PC-3 (cell line): ENCODE measurements at places on chromosomes 2 and 18. TPM values are rescaled to one million over a fixed set of nuclear protein-coding genes. Genes with fewer than 3 reads are reported as not detected.
A peak's percentile ranks its signal among the peaks of the same experiment; 100 is the strongest.

- no peaks in the 10 kb centered on the region for H3K36me3 ChIP-seq
- no peaks in the 10 kb centered on the region for H3K4me1 ChIP-seq
- H3K4me3 ChIP-seq: no peak overlapping the region
- no peak overlapping the region for H3K27ac ChIP-seq
Measured at GRCh38 chr2:145197944-145198343, 678.0 kb upstream of the ZEB2 start.

DNA sequence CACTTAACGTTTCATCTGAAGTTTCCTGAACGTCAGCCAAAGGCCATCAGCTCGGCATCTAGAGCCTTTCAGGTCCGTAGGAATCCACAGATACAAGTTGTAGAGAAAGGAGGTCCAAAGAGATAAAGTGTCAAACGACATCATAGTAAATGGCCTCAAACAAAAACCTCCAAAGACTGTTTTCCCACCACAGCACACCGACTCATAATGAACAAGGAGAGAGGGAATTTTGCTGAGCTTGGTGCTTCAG, 150.3 kb downstream of the PXDN start:
- H3K4me1 ChIP-seq: peaks cover 49% of the 10 kb centered on the region
- peak overlapping the region; percentile 89 for H3K27ac ChIP-seq
- no peaks in the 10 kb centered on the region for H3K27me3 ChIP-seq
- DNase-seq: no peak
- no peaks in the 10 kb centered on the region for H3K36me3 ChIP-seq
- H3K4me3 ChIP-seq: no peak overlapping the region

GRCh38 chr2:235238537-235238936, 255.3 kb upstream of the AGAP1 start:
- H3K4me1 ChIP-seq: peaks cover 9% of the 10 kb centered on the region; the same call in 1 of the 2 replicates
- no peaks in the 10 kb centered on the region for H3K27me3 ChIP-seq
- H3K36me3 ChIP-seq: no peaks in the 10 kb centered on the region
- H3K27ac ChIP-seq: no peak overlapping the region
- peak; percentile 10 for DNase-seq

DNA sequence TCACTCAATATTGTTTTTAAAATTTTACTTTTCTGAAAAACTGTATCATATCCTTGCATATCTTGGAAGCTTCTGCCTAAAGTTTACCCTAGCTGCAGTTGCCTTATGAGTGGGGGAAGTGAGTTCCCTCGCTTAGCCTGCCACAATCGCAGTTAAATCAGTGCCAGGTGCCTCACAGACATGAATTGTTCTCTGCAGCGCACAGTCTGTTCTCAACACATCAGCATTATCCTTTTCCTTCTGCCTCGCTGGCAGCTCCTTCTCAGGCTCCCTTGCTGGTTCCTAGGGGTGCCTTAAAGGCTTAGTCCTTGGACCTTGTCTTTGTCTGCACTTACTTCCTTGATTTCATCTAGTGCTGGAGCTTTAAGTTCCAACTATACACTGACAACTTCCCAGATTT, 132.8 kb downstream of the TTC27 start:
- no peak overlapping the region for H3K27ac ChIP-seq
- H3K4me1 ChIP-seq: no peaks in the 10 kb centered on the region
- DNase-seq: no peak
- H3K36me3 ChIP-seq: peaks cover 10% of the 10 kb centered on the region
- no peak overlapping the region for H3K4me3 ChIP-seq

GRCh38 chr2:27907547-27907946, 17.0 kb downstream of the BABAM2 start:
- no peak overlapping the region for H3K4me3 ChIP-seq
- H3K36me3 ChIP-seq: no peaks in the 10 kb centered on the region
- peak; percentile 29 for DNase-seq
- H3K4me1 ChIP-seq: no peaks in the 10 kb centered on the region

DNA sequence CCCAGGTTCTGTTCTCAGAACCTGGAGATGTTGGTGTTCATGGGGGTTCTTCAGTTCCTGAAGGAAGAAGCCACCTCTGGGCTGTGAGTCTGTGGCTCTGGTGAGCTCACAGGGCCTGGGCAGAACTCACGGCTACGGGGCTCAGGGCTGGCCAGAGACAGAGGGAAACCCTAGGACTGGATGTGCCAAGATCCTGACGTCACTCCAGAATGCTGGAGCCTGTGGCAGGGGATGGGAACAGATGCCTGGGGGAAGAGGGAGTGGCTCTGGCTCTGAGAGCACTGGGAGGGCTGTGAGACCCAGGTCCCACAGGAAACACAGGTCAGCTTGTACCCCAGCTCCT, at the start of gene OTOF:
OTOF (minus strand) TSS at position 214 of the 343 bp plus-strand sequence.
- no peaks in the 10 kb centered on the region for H3K4me1 ChIP-seq
- no peak within 1 kb of the TSS for H3K27ac ChIP-seq
- no peaks in the 10 kb centered on the region for H3K36me3 ChIP-seq
- H3K4me3 ChIP-seq: no peak within 1 kb of the TSS

GRCh38 chr2:136384531-136385303, 266.8 kb upstream of the CXCR4 start:
- no peak overlapping the region for H3K27ac ChIP-seq
- H3K27me3 ChIP-seq: peaks cover 16% of the 10 kb centered on the region; the same call in 1 of the 2 replicates
- no peak overlapping the region for H3K4me3 ChIP-seq

DNA sequence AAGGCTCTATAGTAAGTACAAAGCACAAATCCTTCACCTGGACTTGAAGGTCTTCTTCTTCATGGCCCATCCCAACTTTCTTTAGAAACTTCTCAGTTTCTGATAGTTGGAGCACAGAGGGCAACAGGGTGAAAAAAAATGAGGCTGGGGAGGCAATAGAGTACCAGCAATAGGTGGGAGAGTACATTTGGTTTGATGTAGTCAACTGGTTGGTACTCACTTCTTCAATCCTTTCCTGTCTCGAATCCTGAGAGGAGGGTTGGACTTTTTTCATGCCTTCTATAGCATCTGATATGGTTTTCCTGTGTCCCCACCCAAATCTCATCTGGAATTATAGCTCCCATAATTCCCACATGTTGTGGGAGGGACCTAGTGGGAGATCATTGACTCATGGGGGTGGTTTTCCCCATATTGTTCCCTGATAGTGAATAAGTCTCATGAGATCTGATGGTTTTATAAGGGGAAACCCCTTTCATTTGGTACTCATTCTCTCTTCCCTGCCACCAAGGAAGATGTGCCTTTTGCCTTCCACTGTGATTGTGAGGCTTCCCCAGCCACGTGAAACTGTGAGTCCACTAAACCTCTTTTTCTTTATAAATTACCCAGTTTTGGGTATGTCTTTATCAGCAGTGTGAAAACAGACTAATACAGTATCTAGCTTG, 75.9 kb upstream of the LCLAT1 start:
- H3K4me3 ChIP-seq: no peak overlapping the region
- no peaks in the 10 kb centered on the region for H3K27me3 ChIP-seq
- peaks cover 10% of the 10 kb centered on the region for H3K4me1 ChIP-seq

- H3K27ac ChIP-seq: no peak overlapping the region
- H3K4me1 ChIP-seq: no peaks in the 10 kb centered on the region
- H3K27me3 ChIP-seq: no peaks in the 10 kb centered on the region
- no peaks in the 10 kb centered on the region for H3K36me3 ChIP-seq
- DNase-seq: no peak
Measured at GRCh38 chr2:203619267-203619878, 84.3 kb upstream of the RAPH1 start.

DNA sequence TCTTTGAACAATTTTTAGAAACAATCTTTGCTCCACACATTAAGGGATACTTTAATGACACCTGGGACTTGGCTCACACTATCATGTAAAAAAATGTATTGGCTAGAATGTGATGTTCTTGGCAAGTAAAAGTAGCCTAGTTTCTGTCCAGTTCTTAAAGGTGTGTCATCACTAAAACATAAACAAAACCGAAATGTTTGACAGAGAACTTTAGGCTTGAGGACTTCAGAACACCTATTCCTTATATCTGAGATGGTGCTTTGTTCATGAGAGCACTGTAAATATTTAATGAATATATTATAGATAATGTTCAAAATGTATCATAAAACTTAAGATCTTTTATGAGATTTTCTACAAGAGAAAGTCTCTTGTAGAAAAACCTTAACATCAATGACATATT, 19.8 kb upstream of the HNRNPA3 start:
- DNase-seq: no peak
- H3K27ac ChIP-seq: no peak overlapping the region
- H3K27me3 ChIP-seq: no peaks in the 10 kb centered on the region
- no peak overlapping the region for H3K4me3 ChIP-seq
- H3K36me3 ChIP-seq: no peaks in the 10 kb centered on the region
- no peaks in the 10 kb centered on the region for H3K4me1 ChIP-seq

GRCh38 chr2:211793690-211794089, 744.9 kb downstream of the ERBB4 start:
- H3K27ac ChIP-seq: no peak overlapping the region
- no peaks in the 10 kb centered on the region for H3K27me3 ChIP-seq
- no peak for DNase-seq

- no peak overlapping the region for H3K27ac ChIP-seq
- peak; percentile 74 for DNase-seq
- H3K4me3 ChIP-seq: no peak overlapping the region
- H3K27me3 ChIP-seq: no peaks in the 10 kb centered on the region
Measured at GRCh38 chr2:71223767-71224333, 3.1 kb downstream of the PAIP2B start.

DNA sequence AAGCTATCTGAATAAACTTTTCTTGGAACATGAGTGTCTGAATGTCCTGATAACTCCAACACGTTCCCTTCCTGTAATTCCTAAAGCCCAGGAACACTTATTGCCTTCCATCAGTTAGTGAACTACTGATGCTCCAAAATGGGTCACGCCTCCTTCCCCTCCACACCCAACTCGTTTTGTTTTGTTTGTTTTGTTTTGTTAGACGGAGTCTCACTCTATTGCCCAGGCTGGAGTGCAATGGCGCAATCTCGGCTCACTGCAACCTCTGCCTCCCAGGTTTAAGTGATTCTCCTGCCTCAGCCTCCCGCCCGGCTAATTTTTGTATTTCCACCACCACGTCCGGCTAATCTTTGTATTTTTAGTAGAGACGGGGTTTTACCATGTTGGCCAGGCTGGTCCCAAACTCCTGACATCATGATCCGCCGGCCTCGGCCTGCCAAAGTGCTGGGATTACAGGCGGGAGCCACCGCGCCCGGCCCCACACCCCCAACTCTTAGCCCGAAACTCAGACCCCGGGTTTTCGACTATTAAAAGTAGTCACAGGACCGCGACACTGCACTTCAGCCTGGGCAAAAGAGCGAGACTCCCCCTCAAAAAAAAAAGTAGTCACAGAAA, 774 bp downstream of the IER3IP1 start:
- H3K36me3 ChIP-seq: no peaks in the 10 kb centered on the region
- no peaks in the 10 kb centered on the region for H3K4me1 ChIP-seq
- no peaks in the 10 kb centered on the region for H3K27me3 ChIP-seq
- no peak for DNase-seq
- H3K27ac ChIP-seq: no peak overlapping the region

GRCh38 chr18:10122988-10123950, 209.5 kb downstream of the VAPA start:
- no peaks in the 10 kb centered on the region for H3K36me3 ChIP-seq
- no peak for DNase-seq
- peaks cover 19% of the 10 kb centered on the region for H3K4me1 ChIP-seq
- H3K27ac ChIP-seq: peak overlapping the region; percentile 28

- H3K27ac ChIP-seq: no peak overlapping the region
- no peaks in the 10 kb centered on the region for H3K27me3 ChIP-seq
- DNase-seq: no peak
- H3K36me3 ChIP-seq: no peaks in the 10 kb centered on the region
- H3K4me1 ChIP-seq: peaks cover 10% of the 10 kb centered on the region
Measured at GRCh38 chr2:85564144-85564563, 2.9 kb upstream of the GGCX start.

GRCh38 chr2:230938098-230938497, 13.1 kb upstream of the GPR55 start:
- no peak overlapping the region for H3K27ac ChIP-seq
- no peaks in the 10 kb centered on the region for H3K27me3 ChIP-seq
- H3K4me3 ChIP-seq: no peak overlapping the region
- H3K36me3 ChIP-seq: no peaks in the 10 kb centered on the region
- DNase-seq: no peak

DNA sequence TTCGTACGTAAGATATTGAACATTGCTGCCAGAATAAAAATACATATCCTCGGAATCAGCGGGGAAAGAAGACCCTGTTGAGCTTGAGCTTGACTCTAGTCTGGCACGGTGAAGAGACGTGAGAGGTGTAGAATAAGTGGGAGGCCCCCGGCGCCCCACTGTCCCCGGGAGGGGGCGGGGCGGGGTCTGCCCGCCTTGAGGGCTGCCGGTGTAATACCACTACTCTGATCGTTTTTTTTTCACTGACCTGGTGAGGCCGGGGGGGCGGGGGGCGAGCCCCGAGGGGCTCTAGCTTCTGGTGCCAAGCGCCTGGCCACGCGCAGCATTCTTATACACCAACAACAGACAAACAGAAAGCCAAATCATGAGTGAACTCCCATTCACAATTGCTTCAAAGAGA, 324.0 kb upstream of the REG3G start:
- no peak for DNase-seq
- H3K27ac ChIP-seq: no peak overlapping the region
- no peaks in the 10 kb centered on the region for H3K4me1 ChIP-seq
- no peaks in the 10 kb centered on the region for H3K27me3 ChIP-seq
- H3K4me3 ChIP-seq: no peak overlapping the region

DNA sequence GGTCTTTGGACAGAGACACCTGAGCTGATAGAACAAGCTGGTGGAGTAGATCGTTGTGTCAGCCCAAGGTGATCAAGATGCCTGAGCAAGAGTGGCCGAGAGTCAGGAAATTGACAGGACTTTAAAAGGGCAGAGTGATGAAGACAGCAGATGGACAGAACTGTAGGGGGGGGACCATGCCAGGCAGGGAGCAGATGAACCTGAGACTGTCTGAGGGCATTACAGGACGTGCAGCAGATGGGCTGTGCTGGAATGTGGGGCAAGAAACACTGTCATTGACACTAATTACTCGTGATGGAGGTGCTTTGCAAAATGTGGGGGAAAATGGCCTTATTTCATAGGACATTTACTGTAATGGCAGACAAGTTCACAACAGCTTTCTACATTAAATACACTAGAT, 225.0 kb downstream of the THSD7B start:
- no peaks in the 10 kb centered on the region for H3K36me3 ChIP-seq
- no peak for DNase-seq
- no peak overlapping the region for H3K27ac ChIP-seq
- no peak overlapping the region for H3K4me3 ChIP-seq
- H3K27me3 ChIP-seq: peaks cover 70% of the 10 kb centered on the region

GRCh38 chr2:240301256-240301795, 134.1 kb upstream of the GPC1 start:
- H3K4me3 ChIP-seq: no peak overlapping the region
- no peaks in the 10 kb centered on the region for H3K36me3 ChIP-seq
- no peak for DNase-seq
- no peaks in the 10 kb centered on the region for H3K4me1 ChIP-seq
- peaks cover 14% of the 10 kb centered on the region; the same call in 1 of the 2 replicates for H3K27me3 ChIP-seq

TANC1 gene
- total RNA-seq: 17.6 and 18.7 TPM in 2 replicates

B3GNT2 gene
- 14.5 and 18.0 TPM in 2 replicates for total RNA-seq

LCT gene
- not detected in 2 replicates for total RNA-seq

FRZB gene
- 0.11 and 0.46 TPM in 2 replicates for total RNA-seq

TUBA3E gene
- not detected in 2 replicates for total RNA-seq

PROKR1 gene
- 0.12 and 0.26 TPM in 2 replicates for total RNA-seq

MSGN1 gene
- not detected in 2 replicates for total RNA-seq

HDLBP gene
- 410 and 505 TPM in 2 replicates for total RNA-seq

GNAL gene
- total RNA-seq: 0.15 and 0.23 TPM in 2 replicates

C2orf49 gene
- total RNA-seq: 7.2 and 11.6 TPM in 2 replicates

DRC1 gene
- total RNA-seq: not detected in 2 replicates

KCNE4 gene
- not detected in 2 replicates for total RNA-seq
